ENCODE measurements at places on chromosomes 16 and 17.

GRCh38 chr16:58530179-58530578 is 14.9 kb downstream of the SETD6 start:
- no peak for DNase-seq

- DNase-seq = no peak
Measured at GRCh38 chr16:31083081-31083480, 5.7 kb downstream of the PRSS53 start.

DNA sequence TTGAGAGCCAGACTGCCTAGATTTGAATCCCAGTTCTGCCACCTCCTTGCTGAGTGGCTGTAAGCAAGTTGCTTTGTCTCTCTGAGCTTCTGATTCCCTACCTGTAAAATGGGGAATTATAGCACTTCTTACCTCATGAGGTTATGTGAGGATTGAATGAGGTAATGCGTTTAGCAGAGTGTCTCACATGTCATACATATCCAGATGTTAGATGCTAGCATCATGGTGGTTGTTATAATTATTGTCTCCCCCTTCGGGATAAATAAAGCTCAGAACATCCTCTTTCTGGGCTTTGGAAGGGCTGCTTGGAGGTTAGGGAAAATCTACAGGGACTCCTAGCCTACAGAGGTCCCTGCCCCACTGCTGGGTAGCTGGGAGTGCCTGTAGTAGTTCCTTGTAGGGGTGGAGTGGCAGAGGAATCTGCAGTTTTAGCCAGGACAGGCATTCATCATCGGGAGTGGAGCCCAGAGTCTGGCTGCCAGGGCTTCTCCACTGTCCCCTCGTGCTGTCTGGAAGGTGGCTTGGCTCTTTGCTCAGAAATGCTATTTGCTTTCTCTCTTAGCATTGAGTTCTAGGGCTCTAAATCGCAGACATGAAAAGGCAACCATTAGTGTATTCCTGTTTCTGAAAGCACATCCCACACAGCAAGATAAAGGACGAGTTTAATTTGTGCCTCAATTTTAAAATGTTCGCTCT is 137.9 kb upstream of the CACNG3 start:
- DNase-seq = no peak

GRCh38 chr17:33457477-33457876 is 164.4 kb upstream of the ASIC2 start:
- no peak for DNase-seq

- no peak for DNase-seq
Measured at GRCh38 chr17:17112628-17113200, 70.5 kb downstream of the MPRIP start.

DNA sequence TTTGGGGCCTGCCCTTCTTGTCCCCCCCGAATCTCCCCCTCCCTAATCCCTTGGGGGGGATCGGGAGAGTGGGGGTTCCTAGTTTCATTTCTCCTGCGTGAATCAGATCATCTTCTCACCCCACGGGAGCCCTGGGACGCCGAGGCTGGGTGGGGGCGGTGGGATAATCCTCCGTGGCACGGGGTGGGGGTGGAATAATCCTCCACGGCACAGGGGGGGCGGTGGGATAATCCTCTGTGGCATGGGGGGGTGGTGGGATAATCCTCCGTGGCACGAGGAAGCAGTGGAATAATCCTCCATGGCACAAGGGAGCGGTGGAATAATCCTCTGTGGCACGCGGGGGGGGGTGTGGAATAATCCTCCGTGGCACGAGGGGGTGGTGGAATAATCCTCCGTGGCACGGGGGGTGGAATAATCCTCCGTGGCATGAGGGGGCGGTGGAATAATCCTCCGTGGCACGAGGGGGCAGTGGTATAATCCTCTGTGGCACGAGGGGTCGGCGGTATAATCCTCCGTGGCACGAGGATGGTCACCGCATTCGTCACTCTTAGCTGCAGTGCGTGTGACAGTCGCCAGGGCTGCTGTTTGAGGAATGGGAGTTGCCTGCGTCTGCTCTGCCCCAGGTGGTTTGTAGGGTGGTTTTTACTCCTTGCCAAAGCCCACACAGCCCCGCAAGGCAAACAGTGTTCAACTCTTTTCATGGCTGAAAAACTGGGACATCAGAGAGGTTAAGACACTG is 156.9 kb downstream of the LAT start:
- DNase-seq = no peak

DNA sequence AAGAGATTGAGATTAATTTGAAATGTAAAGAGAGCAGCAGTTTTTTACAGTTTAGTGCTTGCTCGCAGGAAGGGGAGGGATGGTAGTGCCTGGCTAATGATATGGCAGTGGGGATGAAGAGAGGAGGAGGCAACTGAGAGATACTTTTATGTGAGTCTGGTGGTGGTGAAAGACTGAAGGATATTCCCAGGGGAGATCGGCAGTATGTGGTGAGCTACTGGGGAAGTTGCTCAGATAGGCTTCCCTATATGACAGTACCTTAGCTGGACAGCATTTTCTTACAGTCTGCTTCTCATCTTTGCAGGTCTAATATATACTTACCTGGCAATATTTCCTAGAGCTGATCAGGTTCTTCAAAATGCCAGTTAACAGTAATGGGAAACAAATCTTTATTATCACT is 8.6 kb downstream of the CEP95 start:
- DNase-seq = no peak

GRCh38 chr17:79001190-79002020 is 8.2 kb downstream of the CANT1 start:
- DNase-seq = no peak

DNA sequence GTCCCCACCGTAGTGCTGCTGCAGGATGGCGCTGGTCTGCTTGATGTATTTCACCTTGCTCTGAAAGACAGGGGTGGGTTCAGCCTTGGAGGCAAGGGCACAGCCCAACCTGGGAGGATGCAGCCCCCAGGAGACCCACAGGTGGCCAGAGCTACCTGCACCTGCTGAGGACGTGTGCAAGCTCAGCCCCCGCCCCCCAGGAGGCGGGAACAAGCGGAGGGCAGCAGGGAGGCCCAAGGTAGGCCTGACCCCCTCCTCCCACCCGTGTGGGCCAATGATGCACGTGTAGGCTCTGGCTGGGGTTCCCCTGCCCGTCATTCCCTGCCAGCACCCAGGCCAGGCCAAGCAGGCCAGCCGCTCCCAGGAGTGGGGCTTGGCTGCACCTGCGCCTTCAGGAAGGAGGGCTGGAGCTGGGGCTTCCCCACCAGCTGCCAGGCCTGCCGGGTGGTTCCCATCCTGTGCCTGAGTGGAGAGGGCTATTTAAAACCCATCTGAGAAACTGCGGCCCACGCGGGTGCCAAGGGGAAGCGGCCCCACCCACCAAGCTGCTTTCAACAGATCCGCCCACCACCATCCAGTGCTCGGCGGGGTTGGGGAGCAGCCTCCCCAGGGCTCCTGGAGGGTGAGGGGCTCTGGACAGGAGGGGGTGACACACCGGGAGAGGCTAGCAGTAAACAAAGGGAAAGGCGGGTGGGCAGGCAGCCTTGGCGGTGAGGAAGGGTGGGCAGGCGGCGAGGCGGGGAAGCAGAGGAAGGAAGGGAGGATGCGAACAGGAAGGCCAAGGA is 3.8 kb downstream of the NTHL1 start:
- peak; percentile 46 for DNase-seq

All from muscle of back (tissue), 13 donors.